ENCODE measurements at places on chromosomes 3 and 15.

GRCh38 chr3:122253581-122253980, 70.1 kb downstream of the CASR start:
- DNase-seq, result no peak

DNA sequence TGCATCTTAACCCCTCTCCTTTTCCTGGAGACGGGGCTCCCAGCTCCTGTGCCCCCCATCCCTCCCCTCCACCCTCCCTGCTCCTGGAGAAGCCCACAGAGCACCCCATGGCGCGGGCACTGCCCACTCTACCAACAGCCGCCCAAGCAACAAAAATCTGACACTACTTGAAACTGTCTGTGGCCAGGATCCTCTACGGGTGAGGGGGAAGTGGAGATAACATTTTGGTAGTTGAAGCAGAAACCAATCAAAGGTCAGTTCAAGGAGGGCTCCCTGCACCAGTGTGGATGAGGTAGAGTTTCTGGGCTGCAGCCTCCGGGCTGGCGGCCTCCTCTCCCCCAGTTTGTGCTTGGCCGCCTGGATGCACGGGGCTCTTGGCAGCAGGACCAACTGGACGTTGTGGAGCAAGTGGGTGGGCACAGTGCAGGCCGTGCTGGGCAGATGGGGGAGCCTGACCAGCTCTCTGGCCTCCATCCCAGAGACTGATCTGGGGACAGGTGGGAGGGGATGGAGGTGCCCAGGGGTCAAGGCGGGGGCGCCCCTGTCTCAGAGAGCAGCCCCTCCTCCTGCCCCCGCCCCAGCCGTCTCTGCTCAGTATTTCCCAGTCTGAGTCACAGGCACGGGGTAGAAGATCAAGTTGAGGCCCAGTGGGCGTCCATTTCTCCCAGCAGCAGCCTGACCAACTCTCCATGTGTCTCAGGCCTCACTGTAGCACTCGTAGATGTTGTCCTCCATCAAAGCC, 12.8 kb downstream of the H1-8 start:
- no peak for DNase-seq

GRCh38 chr3:127781411-127782001, 40.8 kb downstream of the MGLL start:
- DNase-seq, result no peak

GRCh38 chr15:58392611-58393161, 39.1 kb upstream of the LIPC start:
- DNase-seq, result no peak

- DNase-seq, result no peak
Observed at GRCh38 chr3:176074096-176074495, 1123.2 kb downstream of the TBL1XR1 start.

GRCh38 chr3:16103472-16103871, 71.0 kb upstream of the GALNT15 start:
- no peak for DNase-seq

GRCh38 chr3:61897848-61898247, 336.5 kb downstream of the PTPRG start:
- no peak for DNase-seq

DNA sequence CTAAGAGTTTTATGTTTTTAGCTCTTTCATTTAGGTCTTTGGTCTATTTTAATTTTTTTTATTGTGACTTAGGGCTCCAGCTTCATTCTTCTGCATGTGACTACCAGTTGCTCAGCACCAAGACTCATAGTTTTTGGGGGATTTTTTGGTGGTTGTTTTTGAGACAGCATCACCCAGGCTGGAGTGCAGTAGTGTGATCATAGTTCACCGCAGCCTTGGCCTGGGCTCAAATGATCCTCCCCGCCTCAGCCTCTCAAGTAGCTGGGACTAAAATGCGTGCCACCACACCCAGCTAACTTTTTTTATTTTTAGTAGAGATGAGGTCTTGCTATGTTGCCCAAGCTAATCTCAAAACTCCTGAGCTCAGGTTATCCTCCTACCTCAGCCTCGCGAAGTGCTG, 19.4 kb downstream of the CDV3 start:
- DNase-seq, result no peak

DNA sequence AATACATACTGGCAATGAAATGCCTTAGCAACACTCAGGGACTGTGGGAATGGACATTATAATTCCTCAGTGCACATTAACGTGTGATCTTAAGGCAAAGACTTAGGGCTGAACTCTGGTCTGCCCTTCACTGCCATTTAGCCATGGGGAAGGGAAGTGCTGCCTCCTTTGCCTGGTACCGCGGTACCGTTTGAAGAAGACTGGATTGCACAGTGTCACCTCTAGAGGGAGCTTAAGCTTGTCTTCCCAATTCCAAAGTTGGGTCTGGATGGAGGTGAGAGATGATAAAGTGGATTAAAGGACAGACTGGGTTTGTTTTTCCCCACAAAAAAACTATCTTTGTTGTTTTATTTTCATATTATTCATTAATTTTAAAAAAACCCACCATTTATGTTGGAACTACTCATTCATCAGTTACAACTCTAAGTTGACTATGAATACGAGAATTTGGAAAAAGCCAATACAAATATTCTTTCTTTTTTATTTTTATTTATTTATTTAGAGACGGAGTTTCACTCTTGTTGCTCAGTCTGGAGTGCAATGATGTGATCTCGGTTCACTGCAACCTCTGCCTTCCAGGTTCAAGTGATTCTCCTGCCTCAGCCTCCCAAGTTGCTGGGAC, 60.0 kb upstream of the SYN2 start:
- no peak for DNase-seq

GRCh38 chr3:130539005-130539404, 22.0 kb downstream of the COL6A6 start:
- DNase-seq, result peak; percentile 42

DNA sequence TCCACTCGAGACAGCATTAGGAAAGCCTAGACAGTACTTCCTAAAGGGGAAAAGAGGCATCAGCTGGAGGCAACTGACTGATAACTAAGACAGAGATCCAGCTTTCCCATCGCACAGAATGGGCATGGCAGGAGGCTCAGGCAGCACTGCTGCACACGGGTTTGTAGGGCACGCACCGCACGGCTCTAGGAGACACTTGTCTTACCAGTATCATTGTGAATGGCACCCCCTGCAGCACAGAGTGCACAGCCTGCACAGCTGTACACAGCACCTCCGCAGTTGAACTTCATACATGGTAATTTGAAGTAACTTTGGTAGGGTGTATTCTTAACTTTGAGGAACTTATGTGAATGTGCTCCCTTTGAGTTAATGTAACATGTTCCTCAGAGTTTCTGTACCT, 281.6 kb downstream of the PLCL2 start:
- DNase-seq, result no peak

DNA sequence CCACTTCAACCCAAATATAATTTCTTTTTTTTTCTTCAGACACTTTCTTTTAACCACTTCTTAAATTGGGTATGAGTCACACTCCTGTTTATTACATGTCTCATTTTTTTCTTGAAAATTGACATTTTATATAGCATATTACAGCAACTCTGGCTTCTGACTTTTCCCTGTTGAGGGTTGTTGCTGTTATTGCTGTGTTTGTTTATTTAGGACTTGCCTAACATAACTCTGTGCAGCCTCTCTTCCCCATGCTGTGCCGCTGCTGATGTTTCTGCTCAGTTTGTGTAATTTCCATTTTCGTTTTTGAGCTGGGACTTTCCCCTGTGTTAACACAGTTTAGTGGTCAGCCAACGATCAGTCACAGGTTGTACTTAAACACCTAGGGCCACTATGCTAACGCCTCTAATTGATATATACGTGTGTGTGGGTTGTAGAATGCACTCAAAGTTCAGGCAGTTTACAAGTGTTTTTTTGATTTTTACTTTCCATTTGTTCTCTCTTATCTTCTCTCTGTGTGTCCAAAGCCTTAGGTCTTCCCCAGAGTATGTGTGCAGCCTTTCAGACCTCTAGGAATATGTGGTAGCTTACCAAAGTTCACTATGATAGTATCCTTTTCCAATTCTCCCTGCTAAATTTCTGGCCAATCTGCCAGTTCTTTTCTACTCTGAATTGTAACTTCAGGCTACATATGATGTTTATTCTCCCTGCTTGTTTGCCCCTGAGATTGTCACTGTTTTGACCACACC, 337.2 kb downstream of the ZBTB20 start:
- DNase-seq, result peak; percentile 59

DNA sequence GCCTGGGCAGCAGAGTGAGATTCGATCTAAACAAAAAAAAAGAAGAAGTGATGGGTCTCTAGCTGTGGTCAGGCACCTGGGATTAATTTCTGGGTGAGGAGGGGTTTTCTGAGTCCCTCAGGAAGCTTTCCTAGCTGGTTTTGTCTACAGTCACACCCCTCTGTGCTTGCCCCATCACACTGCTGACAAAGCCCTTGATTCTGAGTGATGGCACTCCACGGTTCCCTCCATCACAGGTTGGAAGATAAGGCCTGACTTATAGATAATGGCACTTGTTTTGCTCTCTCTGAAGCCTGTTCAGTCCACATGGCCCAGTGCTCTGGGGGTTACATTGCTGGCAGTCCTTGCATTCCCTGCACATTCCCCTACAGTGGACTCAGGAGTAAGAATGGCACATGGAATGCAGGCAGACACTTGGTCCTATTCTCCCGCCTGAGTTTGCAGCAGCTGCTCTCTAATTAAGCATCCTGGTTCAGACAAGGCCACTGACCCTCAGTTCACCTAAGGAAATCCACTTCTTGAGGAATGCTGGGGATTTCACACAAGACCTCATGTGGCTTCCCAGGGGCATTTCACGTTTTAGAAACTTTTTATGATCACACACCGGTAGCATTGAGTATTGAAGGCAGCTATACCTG, 81.0 kb upstream of the NMNAT3 start:
- DNase-seq, result no peak

DNA sequence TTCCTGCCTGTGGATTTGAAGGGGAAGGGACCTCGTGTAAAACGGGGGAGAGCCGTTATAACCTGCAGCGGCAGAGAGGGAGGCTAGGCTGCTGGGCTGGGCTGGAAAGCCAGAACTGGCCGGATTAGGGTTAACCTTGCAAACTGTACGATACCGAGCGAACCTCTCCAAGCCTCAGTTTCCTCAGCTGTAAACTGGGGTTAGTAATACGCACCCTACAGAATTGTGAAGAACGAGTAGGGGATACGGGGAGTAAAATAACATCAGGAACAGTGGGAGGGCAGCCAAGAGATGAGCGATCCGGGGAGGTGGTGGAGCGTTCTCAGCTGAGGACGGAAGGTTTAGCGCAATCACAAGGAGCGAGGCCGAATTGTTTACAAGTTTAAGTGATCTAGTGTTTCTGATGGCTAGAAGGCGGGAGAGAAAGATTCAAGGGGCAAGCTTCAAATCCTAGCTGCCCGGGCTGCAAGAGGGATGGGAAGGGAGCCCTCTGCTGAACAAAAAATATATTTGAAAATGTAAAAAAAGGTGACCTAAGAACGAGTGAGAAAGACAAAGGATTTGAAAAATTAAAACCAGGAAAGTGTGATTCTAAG, 768 bp upstream of the SEMA5B start:
- peak; percentile 82 for DNase-seq

- DNase-seq, result no peak
Observed at GRCh38 chr15:34653992-34654391, 70.5 kb upstream of the GOLGA8B start.

- no peak for DNase-seq
Observed at GRCh38 chr3:156981005-156981404, 154.9 kb downstream of the LEKR1 start.

- no peak for DNase-seq
Observed at GRCh38 chr3:127316685-127317084, 28.8 kb upstream of the PRR20G start.

- DNase-seq, result peak; percentile 66
Observed at GRCh38 chr3:172675441-172676193, 35.2 kb downstream of the NCEH1 start.

GRCh38 chr15:75178171-75178937, 23.3 kb upstream of the C15orf39 start:
- peak; percentile 76 for DNase-seq

DNA sequence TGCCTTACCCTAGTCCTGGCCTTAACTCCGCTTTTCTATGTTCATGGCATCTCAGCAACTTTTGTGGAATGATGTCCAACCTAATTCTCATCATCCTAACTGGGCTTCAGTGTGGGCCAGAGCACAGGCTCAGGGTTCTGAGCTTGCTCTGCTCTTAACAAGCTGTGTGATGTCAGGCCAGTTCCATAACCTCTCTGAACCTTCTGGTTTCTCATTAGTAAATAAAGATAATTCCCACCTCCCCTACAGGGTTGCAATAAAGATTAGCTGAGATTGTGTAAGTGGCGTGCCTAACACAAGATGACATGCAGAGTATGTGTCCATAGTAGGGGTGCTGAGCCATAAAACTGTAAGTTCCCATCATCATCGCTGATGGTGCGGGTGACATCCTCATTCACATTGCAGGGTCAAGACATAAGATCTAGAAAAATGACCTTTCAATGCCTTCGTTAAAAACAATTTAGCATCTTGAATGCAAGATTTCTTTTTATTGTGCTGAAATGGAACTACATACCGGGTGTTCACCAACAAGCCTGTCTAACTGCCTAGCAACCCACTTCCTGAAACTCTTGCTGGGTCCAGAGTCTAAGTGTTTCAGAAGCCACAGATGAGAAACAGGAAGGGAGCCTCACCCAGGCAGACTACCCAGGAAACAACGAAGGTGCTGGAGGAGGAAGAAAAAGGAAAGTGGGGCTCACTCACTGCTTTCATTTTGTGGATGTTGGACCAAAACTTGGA, 36.2 kb downstream of the CDCP1 start:
- no peak for DNase-seq

DNA sequence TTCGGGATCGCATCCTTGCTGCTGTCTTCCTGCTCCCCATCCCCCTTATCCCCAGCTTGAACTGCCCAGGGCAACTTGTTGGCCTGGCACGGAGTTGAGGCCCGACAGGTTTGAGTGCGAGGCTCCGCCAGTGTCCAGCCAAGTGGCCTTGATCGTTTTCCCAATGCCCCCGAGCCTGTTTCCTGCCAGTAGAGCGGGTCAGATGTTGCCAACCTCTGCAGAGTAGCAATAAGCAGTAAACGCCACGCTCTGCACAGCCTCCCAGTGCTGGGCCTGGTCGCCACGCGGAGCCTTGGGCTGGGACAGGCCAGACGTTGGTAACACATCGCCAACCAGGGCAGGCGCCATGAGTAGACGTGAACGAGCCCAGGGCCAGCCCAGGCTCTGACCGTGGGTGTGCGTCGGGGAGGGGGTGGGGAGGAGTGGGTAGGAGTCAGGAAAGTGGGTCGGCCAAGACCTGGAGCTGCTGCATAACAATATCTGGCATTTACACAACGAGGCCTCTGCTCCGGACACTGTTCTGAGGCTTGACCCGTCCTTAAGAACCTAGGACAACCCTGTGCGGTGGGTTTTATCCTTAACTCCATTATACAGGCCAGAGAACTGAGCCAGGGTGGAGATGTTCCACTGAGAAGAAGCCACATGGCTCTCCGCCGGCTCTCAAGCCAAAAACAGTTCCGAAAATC, 444 bp upstream of the ABHD14A start:
- no peak for DNase-seq

DNA sequence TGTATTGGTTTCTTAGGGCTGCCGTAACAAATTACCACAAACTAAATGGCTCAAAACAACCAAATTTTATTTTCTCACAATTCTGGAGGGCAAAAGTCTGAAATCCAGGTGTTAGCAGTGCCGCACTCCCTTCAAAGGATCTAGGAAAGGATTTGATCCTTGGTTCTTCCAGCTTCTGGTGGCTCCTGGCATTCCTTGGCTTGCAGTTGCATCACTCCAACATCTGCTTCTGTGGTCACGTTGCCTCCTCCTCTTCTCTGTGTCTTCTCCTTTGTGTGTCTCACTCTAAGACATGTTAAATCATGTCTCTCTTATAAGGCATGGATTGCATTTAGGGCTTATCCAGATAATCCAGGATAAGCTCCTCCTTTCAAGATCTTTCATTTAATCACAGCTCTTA, 262.2 kb downstream of the MEX3B start:
- no peak for DNase-seq

Measured in GM13977 (cell line).